ENCODE measurements at places on chromosomes 16 and 17.

- DNase-seq, result no peak
Observed at GRCh38 chr16:6193718-6194117, 1096.1 kb upstream of the EEF2KMT start.

GRCh38 chr17:32350666-32351418 is 885 bp downstream of the ZNF207 start:
- DNase-seq, result peak; percentile 25

DNA sequence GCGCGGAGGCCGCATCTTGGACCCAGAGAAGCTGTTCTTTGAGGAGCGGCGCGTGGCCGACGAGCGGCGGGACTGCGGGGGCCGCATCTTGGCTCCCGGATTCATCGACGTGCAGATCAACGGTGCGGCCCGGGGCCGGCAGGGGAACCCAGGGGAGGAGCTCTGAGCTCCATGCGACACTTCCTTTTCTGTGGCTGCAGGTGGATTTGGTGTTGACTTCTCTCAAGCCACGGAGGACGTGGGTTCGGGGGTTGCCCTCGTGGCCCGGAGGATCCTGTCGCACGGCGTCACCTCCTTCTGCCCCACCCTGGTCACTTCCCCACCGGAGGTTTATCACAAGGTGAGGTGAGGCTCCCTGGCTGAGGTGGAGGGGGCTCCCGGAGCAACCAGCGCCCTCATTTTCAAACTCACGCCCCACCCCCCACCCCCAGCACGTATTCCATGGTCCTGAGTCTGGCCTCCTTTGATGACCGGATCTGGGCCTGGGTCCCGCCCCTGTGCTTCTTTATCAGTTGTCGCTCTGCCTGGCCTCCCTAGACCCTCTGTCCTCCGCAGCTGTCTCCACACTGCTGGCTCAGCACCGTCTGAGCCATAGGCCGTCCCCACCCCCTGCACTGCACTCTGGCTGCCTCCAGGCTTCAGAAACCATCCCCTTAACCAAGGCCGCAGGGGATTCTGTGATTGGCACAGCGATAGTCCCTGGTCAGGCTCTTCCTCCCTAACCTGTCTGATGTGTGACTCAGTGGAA is 787 bp downstream of the AMDHD2 start:
- DNase-seq, result peak; percentile 25

DNA sequence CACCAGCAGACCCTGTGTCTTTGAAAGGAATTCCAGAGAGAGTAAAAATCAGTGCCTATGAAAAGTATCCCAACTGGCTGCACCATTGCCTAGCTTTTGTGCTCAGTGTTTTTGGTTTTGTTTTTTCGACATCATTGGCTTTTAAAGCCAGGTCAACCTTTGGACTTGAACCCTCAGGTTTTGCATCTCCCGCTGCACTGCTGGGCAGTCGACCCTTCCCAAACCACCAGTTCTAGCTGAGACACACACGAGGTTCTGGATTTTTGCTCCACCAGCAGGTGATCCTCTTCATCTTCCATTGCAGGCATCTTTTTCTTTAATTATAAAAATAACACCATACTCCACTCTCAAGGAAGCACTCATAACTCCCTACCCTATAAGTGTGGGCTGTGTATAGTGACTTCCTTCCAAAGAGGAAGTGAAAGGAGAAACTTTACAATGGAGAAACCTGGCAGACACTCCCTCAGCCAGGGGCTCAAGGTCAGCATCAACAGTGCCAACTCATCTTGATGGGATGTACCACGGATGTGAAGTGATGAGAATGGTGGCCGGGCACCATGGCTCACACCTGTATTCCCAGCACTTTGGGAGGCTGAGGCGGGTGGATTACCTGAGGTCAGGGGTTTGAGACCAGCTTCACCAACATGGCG is 57.8 kb downstream of the BMERB1 start:
- DNase-seq, result no peak

DNA sequence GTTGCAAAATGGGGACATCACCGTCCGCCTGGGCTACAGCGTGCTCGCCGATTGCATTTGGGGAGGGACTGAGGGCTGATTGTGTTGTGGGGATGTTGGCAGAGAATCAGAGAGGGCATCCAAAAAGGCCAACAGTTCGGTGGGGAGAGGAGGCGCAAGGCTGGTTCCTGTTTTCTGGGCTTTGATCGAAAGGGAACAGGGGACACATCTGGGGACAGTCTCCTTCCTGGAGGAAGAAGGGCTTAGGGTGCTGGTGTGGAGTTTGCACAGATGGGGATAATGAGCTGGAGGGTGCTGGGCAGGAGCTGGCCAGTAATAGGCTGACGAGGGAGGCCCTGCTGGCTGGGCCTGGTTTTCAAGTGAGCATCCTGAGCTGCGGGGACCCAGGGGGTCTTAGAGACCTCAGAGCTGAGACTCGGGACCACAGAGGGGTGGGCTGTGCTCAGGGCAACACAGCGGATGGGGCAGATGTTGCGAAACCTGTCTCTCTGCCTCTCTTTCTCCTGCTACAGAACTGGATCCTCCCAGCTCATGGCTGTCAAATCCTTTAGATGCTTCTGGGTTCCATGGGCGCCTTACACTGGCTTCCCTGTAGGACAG is 288.7 kb downstream of the SEC14L1 start:
- no peak for DNase-seq

- DNase-seq, result no peak
Observed at GRCh38 chr16:11023262-11024039, 79.1 kb downstream of the CLEC16A start.

- DNase-seq, result no peak
Observed at GRCh38 chr16:6110346-6110745, 1012.8 kb upstream of the EEF2KMT start.

- no peak for DNase-seq
Observed at GRCh38 chr16:3594316-3595109, 16.9 kb downstream of the SLX4 start.

- DNase-seq, result no peak
Observed at GRCh38 chr17:70217571-70217970, 48.2 kb downstream of the KCNJ2 start.

GRCh38 chr16:8776129-8776584 is 21.3 kb downstream of the TMEM186 start:
- DNase-seq, result no peak

DNA sequence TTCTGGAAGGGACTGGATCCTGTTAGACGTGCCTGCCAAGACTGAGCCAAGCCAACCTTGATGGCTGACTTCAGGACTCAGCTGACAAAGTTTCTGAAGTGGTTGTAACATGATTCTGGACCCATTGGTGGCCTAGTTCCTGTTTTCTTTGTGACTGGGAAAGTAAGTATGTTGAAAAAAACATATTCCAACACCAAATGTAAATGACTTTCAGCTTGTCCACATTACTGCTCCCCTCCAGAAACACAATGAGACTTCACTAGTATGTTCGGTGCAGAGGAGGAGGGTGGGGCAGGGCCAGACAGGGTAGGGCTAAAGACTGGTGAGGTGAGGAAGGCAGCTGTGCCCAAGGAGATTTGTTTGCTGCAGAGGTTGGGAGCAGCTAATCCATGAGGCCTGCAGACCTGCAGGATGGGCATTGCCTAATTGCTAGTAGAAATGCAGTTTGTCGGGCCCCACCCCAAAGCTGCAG is 26.4 kb downstream of the NMT1 start:
- no peak for DNase-seq

DNA sequence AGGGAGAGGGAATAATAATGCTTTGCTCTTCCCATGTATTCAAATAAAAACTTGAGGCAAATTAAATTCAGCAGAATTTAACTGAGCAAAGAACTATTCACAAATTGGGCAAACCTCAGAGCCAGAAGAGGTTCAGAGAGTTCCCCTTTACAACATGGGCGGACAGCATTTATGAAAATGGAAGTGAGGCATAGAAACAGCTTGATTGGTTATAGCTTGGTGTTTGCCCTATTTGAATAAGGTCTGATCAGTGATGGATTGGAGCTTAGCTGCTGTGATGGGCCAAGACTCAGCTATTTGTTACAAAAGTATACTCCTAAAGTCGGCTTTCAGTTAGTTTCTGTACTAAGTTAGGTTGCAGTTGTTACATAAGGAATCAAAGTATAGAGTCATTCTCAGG is 63.0 kb downstream of the TMEM100 start:
- no peak for DNase-seq

DNA sequence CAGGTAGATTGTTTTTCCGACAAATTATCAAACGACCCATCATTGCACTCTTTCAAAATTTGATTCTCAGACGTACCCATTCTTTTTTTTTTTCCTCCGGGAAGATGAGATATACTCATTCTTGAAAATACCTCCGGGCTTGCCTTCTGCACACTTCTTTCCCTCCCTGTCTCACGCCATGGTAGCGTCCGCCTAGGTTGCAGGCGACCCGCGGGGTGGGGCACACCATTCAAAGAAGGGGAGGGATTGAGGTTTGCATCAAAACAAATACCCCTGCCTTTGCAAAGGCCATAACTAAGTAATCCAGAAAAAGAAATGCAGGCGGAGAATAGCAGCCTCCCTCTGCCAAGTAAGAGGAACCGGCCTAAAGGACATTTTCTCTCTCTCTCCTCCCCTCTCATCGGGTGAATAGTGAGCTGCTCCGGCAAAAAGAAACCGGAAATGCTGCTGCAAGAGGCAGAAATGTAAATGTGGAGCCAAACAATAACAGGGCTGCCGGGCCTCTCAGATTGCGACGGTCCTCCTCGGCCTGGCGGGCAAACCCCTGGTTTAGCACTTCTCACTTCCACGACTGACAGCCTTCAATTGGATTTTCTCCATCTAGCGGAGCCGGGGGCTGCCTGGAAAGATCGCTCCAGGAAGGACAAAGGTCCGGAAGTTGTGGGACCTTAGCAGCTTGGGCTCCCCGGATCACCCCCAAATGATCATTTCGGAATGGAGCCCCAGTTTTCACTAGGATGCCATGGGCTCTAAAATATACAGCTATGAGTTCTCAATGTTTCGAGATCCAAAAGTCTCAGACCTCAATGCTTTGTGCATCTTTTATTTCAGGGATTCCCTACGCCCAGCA is 843 bp downstream of the TP53 start:
- DNase-seq, result peak; percentile 71

DNA sequence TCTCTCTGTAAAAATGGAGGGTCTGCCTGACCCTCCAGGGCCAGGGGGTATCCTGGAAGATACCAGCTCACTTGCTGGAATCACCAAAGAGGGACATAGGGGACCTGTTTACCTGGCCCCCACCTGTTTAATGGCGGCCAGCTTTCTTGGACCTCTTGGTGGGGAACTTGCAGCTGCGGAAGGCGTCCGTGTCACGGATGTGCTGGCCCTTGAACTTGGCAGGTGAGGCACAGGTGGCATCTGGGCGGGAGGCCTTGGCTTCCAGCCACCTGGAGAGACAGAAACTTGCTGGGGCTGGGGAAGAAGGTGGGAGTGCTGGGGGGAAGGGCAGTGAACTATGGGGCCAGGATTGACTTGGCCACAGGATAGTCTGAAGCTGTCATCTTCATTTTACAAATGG is 3.5 kb downstream of the CHAD start:
- no peak for DNase-seq

Measured in activated CD4-positive, alpha-beta T cell treated with anti-CD3 and anti-CD28 coated beads, Interleukin-2, amount 50 U/mL, for 4 hours (primary cell).